ENCODE measurements at places on chromosomes 16 and 17.

- no peak for DNase-seq
Observed at GRCh38 chr16:27761816-27762215, 211.9 kb downstream of the KATNIP start.

DNA sequence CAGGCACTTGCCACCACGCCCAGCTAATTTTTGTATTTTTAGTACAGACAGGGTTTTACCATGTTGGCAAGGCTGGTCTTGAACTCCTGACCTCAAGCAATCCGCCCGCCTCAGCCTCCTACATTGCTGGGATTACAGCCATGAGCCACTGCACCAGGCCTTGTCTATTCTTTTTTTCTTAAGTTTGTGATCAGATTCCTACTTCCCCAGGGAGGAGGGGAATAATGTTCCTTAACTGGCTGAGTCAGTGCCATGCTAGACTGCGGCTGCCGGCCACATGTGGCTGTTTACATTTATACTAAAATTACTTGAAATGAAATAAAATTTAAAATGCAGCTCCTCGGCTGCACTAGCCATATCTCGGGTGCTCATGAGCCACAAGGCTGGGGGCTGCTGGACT is 27.8 kb upstream of the USP36 start:
- no peak for DNase-seq

- no peak for DNase-seq
Observed at GRCh38 chr17:77231076-77231871, 90.5 kb downstream of the SEC14L1 start.

GRCh38 chr17:77736721-77737120 is 221.8 kb upstream of the TNRC6C start:
- no peak for DNase-seq

DNA sequence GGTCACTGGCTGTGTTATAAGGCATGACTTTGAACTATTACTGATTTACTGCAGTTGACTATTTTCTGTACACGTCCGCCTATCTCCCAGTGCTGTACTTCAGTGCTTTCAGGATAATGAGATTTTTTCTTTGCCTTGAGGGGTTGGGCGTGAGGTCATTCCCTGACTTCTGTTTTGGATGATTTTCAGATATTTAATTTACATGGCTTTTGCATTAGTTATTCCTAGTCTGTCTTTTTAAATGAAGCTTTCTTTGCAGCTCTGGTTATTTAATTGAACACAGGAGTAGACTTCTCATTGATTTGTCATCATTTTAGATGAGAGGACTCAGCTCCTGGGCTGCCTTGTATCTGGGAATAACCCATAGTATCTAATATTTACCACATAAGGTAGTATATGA is 23.7 kb downstream of the WIPF2 start:
- no peak for DNase-seq

DNA sequence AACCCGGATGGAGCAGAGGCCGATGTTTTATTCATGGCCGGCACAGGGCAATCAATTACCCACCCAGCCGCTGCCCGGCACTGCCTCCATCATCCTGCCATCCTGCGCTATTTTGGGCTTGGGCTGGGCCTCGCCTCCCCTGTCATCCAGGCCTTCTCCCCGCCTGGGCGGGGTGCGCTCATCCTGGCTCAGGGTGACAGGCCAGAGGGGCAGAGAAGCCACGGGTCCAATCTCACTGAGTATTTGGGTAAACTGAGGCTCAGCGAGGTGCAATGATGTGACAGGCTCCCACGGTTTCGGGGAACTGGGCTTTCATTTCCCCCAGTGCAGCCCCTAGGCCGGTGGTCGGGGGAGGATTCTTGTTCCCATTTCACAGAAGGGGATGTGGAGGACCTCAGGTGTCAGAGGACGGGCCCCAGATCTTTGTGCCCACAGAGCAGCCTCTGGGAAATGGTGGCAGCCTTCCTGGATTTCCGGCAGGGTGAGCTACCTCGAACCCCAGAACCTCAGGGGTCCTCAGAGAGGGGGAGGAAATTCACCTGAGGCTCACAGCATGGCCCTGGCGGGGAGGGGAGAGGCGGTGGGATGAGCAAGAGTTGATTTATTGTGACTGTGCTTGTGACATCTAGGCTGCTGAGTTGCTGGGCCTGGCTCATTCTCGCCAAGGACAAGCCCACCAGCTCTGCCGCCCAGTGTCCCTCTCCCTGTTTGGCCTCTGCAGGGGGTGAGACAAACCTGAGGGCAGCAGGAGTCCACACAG is 23.8 kb upstream of the KCNJ12 start:
- DNase-seq: no peak

GRCh38 chr16:88772871-88773811 is 11.9 kb downstream of the PIEZO1 start:
- no peak for DNase-seq
